ENCODE measurements at places on chromosomes 6 and 20.

DNA sequence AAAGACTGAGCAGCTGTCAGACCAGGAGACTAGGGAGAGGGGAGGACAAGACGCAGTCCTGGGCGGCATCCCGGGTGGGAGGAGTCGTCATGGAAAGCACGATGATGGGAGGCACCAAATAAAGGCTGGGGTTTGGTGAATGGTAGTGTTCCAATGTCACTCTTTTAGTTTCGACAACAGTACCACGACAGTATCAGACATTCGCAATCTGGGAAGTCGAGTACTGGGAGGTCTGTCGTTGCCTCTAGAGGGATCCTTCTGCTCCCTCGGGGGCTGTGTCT lies 32.1 kb downstream of the PSMG4 start:
- no peak for DNase-seq

GRCh38 chr6:18155150-18155863 lies at the start of gene KDM1B:
KDM1B (plus strand) TSS chr6:18155422; CDS start chr6:18159896, 4,474 bp downstream.
- DNase-seq = peak; percentile 99

- no peak for DNase-seq
Measured at GRCh38 chr6:136599329-136600011, 49.2 kb upstream of the MAP7 start.

DNA sequence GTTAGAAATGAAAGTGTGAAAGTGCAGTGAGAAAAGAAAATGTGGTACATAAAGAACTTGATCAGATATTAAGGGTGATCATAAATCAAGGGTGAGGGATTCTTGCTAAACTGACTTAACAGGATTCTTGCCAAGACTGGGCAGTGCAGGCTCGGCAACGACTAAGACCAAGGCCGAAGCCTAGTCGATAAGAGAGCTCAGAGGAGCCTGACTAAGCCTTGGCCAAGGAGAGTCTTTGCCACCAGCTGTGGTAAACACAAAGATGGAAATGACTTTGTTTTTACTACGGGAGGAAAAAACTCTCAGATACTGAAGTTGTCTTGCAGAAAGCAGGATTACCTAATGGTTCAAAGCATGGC lies 196.6 kb downstream of the LY86 start:
- no peak for DNase-seq

DNA sequence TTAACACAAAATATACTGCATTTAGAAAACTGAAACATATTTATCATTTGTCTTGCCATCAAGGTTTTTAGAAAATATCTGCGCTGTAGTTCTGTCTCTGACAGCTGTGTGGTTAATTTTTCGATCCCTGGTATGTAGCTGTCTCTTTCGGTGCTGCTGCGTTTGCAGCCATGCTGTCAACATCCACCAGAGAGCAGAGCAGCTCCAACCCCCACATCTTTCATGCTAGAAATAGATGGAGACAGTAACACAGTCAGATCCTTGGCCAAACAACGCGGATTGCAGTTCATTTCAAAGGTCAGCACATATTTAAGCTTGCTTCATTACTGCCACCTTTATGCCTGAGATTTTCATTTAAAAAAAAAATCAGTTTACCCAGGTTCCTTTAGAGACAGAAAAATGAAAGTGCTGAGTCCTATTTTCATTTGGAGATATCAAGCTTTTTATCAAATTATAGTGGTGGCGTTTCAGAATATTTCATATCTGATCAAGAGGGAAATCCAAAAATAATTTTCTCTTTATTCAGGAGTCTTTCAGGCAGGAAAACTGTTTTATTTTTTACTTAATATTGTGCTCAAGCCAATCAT lies 157.7 kb upstream of the MMS22L start:
- DNase-seq = no peak

DNA sequence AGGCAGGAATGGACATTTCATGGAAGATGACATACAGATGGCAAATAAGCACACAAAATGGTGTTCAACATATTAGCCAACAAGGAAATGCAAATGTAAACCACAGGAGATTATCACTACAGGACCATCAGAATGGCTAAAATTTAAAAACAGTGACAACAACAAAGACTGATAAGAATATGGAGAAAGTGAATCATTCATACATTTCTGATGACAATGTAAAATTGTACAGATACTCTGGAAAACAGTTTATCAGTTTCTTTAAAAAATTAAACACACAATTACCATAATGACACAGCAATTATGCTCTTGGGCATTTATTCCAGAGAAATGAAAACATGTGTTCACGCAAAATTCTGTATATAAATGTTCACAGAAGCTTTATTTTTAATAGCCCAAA lies 105.8 kb upstream of the RUNX2 start:
- no peak for DNase-seq

GRCh38 chr6:116170358-116171057 lies 44.6 kb upstream of the COL10A1 start:
- DNase-seq = no peak

DNA sequence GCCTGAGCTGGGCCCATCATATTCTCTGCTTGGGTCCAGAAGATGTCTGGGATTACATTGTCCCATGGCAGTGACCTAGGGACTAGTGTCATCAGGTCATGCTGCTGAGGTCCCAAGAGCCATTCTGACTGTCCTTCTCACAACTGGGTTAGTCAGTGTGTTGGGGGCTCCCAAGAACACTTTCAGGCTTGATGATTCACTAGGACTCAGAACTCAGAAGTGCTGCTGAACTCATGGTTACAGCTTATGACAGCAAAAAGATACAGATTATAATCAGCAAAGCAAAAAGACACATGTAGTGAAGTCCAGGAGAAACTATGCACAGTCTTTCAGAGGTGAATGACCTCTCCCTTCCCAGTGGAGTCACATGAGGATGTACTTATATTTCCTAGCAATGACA lies 107.8 kb downstream of the SYNE1 start:
- DNase-seq = no peak

DNA sequence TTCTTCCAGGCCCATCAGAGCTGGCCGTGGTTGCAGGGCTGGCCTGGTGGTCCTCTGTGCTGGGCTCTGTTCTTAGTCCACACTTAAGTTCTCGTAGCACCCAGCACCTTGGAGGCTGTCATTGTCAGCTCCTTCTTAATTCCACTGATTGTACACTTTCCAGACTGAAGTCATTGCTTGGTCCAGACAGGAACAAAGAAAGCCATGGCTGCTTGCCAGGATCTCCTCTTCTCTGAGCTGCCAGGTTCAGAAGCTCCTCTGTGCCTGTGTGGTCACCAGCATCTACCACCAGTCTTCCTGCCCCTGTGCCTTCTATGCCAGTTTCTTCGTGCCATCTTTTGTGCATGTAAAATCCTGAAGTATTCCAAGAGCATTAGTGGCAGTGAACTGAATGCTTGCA lies 39.5 kb upstream of the PCMTD2 start:
- no peak for DNase-seq

DNA sequence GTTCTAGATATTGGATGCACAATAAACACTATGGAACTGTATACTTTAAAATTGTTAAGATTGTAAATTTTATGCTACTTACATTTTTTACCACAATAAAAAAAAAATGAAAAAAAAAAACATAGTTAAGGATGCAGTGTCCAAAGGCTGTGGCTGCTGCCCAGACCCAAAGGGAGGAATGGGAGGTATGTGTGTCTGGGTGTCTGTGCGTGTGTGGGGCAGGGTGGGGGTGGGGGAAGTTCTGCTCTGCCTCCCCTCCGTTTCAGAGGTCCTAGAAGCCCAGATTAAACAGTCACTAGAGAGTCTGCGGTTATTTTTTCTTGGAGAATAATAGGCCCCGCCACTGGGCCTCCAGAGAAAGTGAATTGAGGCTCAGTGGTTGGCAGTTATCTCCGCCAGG lies 136.4 kb upstream of the ARMC2 start:
- DNase-seq = no peak

GRCh38 chr6:64010010-64010409 lies 374.4 kb downstream of the PHF3 start:
- DNase-seq = no peak

DNA sequence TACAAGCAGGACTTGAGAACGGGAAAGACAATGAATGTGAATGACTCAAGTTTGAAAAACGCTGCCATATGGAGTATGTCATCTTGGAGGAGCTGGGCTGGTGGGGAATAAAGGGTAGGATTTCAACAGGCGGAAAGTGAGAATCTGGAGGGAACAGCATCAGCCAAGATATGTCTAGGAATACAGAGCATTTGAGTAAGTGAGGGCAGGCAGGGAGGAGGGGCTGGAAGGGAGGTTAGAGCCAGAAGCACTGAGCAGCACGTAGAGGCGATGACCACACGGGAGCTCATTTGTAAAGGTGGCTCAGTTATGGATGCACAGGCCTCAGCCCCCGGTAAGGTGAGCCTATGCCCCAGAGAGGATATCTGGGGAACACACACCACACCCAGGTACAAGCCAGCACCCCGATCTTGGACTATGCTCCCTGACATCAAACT lies 115.1 kb downstream of the ZMYND8 start:
- DNase-seq = no peak

DNA sequence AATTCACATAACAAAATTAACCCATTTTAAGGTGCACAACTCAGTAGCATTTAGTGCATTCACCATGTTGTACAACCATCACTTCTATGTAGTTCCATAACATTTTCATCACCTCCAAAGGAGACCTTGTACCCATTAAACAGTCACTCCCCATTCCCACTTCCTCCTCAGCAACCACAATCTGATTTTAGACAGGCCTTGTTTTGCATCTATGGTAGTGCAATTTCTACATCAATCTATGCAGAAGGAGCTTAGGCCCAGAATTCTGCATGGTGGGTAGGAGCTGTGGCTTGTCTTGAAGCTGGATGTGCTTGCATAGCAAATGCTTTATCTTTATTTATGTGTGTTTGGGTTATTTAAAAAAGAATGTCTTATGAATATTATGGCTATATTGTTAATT lies 13.5 kb upstream of the HLA-DQA1 start:
- DNase-seq = no peak

DNA sequence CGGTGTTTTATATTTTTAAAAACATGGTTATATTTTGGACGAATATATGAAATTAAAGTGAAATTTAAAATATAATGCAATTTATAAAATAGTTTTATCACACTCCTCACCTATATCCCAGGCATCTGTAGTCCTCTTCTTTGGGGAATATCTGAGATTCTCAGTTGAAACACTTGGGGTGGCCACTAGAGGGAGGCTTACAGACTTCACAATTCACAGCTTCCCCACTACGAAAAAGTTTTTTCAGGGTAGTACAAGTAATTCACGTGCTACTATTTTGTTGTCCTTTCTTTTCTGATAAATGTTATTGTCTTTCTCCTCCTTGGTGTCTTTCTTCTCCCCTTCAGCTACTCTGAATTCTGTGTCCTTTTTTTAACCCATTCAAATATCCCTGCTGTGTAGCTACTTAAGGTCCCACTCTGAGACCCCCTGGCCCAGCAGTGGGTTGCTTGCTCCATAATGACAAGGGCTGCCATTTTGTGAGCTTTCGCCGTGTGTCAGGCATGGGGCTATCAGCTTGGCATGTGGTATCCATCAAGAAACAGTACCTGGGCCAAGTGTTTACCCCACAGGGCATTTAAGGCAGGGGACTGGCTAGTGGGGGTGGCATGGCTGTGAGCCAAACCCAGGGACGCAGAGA lies 43.6 kb upstream of the PHACTR3 start:
- DNase-seq = no peak

DNA sequence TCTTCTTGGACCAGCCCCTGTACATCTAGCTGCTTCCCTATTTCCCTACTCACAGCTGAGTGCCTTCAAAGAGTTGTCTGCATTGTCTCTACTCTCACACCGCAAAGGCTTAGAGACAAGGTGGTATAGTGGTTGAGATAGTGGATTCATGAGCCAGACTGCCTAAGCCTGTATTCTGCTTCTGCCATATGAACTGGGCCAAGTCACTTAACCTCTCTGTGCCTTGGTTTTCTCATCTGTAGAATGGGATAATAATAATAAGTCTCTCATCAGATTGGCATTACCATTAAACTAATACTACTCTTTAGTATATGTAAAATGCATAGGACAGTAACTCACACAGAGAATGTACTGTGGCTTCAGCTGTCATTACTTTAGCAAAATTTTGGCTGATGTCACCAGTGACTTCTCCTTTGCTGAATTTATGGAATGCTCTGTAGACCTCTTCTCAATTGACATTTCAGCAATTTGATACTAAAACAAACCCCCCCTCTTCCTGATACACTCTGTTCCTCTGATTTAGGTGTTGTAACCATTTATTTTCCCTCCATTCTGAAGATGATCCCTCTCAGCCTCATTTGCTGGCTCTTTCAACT lies 156.1 kb downstream of the ADAT2 start:
- no peak for DNase-seq

DNA sequence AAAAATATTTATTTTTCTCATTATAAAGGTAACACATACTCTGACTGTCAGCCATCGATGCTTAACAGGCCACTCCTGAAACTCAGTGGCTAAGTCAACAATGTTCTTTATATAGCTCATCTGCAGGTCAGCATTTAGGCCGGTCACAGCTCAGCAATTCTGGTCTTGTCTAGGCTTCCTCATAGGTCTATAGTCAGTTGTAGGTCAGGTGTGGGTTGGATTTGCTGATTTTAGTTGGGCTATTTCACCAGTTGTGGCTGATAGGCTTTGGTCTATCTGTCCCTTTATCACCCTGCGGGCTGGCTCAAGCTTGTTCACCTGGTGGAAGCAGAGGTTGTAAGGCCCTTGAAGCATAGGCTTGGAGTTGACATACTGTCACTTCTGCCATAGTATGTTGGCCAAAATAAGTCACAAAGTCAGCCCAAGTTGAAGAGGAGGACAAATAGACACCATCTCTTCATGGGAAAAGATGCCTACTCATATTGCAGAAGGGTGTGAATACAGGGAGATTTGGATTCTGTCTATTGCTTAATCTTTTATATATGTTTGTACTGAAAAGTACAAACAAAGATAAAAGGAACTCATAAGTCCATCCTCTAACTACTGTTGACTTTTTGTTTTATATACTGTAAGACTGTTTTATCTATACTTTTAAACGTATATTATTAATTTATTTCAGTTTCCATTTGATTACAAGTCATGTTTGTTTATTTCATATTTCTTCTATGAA lies 75.0 kb downstream of the BCKDHB start:
- no peak for DNase-seq

GRCh38 chr6:6721606-6722005 lies 133.1 kb downstream of the LY86 start:
- DNase-seq = no peak

DNA sequence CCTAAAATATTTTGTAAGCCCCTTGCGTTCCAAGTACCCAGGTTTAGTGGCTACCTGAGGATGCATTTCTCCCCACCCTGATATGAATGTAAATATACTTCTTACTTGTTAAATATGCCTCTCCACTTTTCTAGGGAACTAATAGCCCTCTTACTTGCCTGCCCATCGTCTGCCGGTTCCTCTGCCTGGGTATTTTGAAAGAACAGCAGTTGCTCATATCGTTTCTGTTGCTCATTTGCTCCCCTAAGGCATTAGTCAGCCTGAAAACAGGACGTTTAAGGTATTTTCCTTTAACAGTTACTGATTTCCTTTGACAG lies 141.3 kb upstream of the CARMIL1 start:
- DNase-seq = no peak

GRCh38 chr6:2911171-2911570 lies 8.1 kb upstream of the SERPINB9 start:
- no peak for DNase-seq
